ENCODE measurements at places on chromosomes 11 and 22. TPM values are rescaled to one million over a fixed set of nuclear protein-coding genes. Genes with fewer than 3 reads are reported as not detected.

DNA sequence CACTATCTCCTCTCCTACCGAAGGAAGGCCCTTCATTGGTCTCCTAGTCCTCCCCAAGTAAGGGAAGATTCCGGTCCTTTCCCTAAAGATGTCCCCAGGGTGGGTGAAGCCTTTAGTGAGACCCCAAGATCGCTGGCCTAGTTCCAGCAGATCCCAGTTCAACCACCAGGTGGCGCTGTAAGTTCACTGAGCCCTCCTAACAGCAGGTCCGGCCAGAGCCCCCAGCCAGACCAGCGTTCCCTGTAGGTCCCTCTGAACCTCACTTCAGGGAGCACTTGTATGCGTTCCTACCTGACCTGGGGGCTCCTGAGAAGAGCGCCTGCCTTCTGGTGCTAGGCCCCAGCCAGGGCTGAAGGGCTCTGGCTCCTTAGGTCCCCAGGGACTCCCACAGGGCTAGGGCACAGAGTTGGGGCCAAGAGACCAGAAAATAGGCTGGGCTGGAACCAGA is 38.1 kb downstream of the LMO1 start:
- peak; percentile 86 for DNase-seq

DNA sequence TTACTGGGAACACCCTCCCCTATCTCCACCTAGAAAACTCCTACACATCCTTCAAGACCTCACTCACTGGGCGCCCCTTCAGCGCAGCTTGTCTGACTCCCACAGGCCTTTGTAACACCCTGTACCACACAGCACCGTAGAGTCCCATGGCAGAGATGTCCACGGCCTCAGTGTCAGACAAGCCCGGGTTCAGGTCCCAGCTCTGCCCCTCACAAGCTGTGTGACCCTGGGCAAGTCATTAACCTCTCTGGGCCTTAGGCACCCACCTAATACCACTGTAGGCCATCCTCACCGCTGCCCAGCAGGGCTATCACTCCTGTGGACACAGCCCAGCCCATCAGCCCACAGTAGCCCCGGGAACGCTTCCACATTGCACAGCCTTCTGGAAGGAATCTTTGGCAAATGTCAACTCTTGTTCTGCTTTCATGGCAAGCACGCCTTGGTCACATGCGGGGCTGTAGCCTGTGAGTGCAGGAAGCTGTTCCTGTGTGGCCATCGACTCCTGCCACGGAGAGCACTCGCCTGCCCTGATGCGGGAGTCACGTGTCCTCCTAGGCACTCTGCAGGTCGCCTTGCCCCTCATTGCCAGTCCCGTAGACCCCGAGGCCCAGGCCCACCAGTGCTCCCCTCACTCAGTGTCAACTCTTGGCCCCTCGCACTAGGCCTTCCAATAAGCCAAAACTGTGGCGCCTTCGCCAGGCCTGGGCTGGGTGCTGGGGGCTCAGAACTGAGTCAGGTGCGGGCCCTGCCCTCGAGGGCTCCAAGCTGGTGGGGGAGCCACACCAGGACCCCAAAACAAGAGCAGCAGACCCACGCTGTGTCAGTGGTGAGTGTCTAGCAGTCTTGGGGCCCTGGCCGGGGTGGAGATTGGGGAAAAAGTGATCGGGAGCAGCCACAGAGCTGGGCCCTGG is 32.9 kb upstream of the RFPL3 start:
- DNase-seq = peak; percentile 67

- no peak for DNase-seq
Observed at GRCh38 chr11:102632026-102632425, 6.9 kb upstream of the MMP20 start.

- no peak for DNase-seq
Observed at GRCh38 chr11:65141896-65142494, 7.7 kb upstream of the SYVN1 start.

The WBP2NL gene
- 1.1 TPM for total RNA-seq

- no peak for DNase-seq
Observed at GRCh38 chr11:10797531-10797930, 11.2 kb downstream of the EIF4G2 start.

DNA sequence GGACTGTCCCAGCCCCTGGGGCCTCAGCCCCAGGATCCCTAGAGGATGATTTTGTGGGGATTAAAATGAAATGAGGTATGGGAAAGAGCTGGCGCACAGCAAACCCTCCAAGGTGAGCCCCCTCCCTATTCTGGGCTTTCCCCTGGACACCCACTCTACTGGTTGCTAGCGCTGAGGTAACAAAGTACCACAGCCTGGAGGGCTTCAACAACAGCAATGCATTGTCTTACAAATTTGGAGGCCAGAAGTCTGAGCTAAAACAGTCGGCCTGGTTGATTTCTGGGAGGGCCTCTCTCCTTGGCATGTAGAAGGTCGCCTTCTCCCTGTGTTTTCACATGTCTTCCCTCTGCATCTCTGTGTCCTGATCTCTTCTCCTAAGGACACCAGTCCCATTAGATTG is 913.6 kb downstream of the NTM start:
- DNase-seq = no peak

The LRP4 gene
- 10.1 TPM for total RNA-seq

DNA sequence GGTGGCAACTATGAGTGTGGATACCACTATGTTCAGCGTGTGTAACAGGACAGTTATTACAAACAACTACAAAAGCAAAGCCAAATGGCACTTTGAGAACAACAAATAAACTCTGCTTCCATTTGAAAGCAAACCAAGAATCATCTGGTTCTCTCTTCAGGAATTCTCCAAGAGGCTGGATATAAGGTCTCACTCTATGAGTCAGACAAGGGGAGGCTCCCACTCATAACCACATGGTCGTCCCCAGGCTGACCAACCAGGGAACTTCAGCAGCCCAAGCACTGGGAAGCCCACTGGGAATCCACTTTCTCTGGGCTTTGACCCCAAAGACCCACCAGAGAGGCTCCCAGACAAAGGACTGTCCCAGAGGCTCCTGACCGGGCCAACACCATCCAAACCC is 35.3 kb downstream of the DGCR2 start:
- no peak for DNase-seq

The MEI1 gene
- total RNA-seq = 4.3 TPM

GRCh38 chr22:47213571-47214230 is 451.3 kb downstream of the TBC1D22A start:
- DNase-seq = peak; percentile 31

- DNase-seq = no peak
Observed at GRCh38 chr11:44237156-44237555, 72.8 kb downstream of the ALX4 start.

DNA sequence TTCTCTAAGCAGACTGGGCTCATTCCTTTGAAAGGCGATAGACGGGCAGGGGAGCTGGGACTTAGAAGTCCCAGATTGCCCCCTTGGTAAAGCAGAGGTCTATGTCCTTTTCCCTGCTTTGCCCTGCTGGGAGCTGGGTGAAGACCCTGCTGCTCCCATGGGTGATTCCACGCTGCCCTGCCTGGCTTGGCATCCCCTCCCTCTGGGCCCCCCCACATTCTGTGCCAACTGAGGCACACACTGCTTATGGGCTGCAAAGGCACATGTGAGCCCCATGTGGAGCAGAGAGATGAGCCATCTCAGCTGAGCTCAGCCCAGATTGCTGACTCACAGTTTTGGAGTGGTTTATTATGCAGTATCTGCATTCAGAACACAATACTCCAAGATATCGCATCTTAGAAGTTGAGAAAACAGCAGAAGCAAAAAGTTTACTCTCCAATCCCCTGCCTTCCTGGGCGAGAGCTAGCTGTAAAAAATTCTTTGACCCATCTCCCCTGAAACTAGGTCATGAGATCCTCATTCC is 127.2 kb downstream of the ST3GAL4 start:
- peak; percentile 75 for DNase-seq

The PICALM gene
- 237 TPM for total RNA-seq

DNA sequence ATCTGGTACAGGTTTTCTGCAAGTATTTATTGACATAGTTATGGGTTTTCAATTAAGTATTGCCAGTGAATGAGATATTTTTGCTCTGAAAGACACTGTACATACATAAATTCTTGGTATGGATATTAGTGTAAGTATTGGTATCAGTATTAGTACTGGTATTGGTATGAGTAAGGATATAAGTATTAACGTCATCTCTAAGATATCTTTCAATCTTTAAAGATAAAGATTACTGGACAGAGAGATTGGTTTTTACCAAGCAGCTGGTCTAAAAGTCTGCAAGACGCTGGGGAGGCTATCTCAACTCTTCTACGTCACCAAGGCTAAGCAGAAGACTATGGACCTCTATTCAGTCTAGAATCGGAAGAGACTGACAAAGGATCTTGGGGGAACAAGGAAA is 234.5 kb downstream of the NXPE2 start:
- DNase-seq = no peak

DNA sequence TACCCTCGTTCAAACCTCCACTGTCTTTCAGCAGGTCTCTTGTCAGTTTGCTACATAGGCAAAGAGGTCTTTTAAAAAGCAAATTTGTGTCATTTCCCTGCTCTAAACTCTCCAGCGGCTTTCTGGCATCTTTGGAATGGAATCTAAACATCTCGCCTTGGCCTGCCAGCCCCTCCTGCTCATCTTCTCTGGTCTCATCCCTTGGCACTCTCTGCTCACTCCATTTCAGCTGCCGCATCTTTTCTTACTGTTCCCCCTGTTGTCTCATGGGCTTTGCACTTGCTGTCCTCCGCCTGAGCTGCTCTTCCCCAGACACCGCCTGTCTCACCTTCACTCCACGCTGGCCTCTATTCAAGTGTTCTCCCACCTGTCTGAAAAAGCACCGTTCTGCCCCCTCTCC is 46.6 kb downstream of the BMAL1 start:
- DNase-seq = no peak

The CCDC89 gene
- total RNA-seq = 1.3 TPM

GRCh38 chr11:92314499-92314898 is 89.9 kb downstream of the FAT3 start:
- DNase-seq = no peak

DNA sequence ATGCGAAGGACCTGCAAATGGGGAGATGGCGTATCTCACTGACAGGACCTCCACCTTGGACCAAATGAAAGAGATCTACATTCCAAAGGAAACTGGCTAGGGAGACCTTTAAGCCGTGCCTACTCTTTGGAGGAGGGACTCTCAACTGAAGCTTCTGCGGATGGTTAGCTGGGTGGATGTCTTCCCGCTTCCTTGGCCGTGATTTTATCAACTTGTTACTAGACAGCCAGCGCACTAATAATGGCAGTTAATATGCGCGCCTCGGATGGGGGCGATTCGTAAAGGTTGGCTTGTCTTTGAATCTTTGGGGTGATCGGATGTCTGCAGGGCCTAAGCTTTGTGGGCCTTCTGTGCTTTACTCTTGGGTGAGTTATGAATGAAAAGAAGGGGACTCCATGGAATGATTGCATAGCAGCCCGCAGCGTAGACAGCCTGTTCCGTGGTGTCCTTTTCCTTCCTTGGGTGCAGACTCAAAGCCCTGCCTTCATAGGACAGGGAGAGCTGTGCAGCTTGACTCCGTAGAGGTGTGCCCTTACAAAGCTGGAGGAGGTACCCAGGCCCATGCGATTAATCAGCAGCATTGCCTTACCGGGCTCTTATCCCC is 1.5 kb downstream of the ZNRF3 start:
- DNase-seq = no peak

DNA sequence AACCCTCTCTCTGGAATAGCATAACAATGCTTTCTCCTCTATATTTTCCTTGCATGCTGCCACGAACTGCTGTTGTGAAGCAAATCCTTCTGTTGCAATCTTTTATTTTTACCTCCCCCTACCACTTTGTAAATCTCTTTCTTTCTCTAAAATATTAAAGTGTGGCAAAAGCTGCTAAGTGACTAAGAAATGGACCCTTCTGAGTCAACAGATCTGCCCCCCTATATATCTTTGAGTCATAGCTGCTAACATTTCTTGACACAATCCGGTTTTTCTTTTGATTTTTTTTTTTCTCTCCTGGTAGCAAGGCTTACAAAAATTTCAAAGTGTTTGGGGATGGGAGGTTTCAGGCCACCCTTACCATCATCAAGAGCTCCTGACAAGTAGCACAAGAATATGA is 39.0 kb upstream of the KIRREL3 start:
- DNase-seq = no peak

DNA sequence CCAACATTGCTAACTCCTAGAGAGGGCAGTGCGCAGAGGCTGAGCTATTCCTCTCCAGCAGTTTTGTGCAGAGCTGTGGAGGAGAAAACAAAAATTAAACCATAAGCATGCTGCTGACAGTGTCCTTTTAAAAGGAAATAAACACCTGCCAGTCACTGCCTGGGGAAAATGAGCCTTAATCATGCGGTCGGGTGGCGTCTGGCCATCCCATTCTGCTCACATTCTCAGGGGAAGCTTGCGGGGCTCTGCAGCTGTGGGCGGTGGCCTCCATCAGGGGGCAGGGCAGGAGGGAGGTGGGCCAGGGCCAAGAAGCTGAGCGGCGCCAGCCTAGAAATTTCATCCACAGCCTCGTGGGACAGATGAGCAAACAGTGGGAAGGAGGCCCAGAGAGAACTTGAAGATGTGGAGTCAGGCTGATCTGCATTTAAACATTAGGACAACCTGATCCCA is 71.0 kb upstream of the TP53I11 start:
- peak; percentile 93 for DNase-seq

GRCh38 chr11:12182676-12183541 is 72.5 kb downstream of the MICAL2 start:
- no peak for DNase-seq

- no peak for DNase-seq
Observed at GRCh38 chr11:23509821-23510220, 649.5 kb upstream of the CCDC179 start.

DNA sequence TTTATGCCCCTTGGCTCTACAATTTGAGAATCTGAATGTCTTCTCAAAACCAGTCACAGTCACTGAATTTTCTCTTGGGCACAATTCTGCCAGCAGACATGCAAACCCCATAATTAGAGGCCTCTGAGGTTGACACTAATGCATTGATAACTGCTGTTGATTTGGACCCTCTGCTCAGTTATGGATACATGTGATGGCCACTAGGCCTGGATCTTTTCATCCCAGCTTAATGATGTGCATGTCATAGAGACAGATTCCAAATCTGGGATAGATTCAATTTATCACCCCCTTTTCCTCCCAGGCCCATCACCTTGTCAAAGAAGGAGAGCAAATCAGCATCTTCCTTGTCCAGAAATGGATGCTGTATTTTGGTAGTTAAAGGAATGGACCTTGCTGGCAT is 92.2 kb downstream of the C11orf91 start:
- DNase-seq = no peak

DNA sequence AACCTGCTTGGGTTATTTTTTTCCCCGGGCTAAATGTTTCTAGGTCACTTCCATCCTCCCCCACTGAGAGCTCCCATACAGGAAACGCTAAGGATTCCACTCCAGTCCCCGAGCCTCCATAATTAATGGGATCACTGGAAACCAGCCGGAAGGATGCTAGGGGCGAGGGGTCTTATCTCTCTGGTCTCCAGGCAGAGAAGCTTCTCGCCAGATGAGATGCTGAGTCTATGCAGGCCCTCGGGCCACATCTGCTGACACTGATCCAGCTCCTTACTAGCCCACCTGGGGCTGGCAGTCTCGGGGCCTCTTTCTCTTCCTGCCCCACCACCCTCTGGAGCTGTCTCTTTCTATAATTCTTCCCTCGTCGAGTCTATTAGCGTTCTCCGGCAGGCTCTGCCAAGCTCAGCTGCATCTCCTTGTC is 125.9 kb upstream of the SYT13 start:
- peak; percentile 61 for DNase-seq

The AIFM3 gene
- total RNA-seq = 2.6 TPM

- DNase-seq = no peak
Observed at GRCh38 chr11:114308689-114309089, 12.5 kb downstream of the NNMT start.

- peak; percentile 44 for DNase-seq
Observed at GRCh38 chr11:69943066-69943465, 123.8 kb upstream of the FGF3 start.

The C1QTNF4 gene
- total RNA-seq = 2.0 TPM

GRCh38 chr11:15114501-15115475 is at the start of gene INSC:
INSC (plus strand) TSS chr11:15114923; CDS start chr11:15149175, 34,252 bp downstream.
- no peak for DNase-seq

Data from posterior vena cava (tissue), 2 donors.